ENCODE measurements at places on chromosomes 5 and 9. TPM values are rescaled to one million over a fixed set of nuclear protein-coding genes. Genes with fewer than 3 reads are reported as not detected.

Gene EIF4EBP3
- total RNA-seq, result not detected

Gene IFNA2
- not detected for total RNA-seq

Gene GCNT4
- total RNA-seq, result 5.1 TPM

Gene TOMM5
- 131 TPM for total RNA-seq

Gene IRX4
- not detected for total RNA-seq

GRCh38 chr5:149561848-149562247 lies 10.6 kb upstream of the CSNK1A1 start:
- DNase-seq, result peak; percentile 94

DNA sequence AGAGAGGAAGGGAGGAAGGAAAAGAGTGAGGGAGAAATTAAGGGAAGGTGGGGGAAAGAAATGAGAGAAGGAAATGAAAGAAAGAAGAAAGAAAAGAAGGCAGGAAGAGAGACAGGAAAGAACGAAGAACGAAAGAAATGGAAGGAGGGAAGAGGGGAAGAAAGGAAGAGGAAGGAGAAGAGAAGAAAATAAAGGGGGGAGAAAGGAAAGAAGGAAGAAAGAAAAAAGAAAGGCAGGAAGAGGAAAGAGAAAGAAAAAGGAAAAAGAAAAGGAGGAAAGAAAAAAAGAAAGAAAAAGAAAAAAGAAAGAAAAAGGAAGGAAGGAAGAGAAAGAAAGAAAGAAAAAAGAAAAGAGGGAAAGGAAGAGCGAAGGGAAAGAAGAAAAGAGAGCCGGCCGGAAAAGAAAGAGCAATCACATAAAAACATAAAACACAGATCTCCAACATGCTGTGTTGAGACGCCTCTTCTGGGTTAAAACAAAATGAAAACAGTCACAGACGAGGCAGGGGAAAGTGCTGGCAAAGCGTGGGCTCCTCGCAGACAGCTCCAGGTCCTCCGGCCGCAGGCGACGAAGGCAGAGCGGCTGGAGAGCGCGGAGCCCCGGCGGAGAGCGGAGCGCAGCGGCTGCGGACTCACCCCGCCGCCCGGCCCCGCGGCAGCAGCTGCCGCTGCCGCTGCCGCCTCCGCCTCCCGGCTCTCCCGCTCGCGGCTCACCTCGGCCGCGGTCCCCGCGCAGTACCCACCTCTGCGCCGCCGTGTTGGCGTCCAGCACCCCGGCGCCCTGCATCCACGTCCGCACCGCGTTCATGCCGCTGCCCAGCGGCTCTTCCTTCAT lies 896 bp downstream of the EBF1 start:
- DNase-seq, result peak; percentile 68

Gene SLC25A25
- 30.8 TPM for total RNA-seq

Gene TMC1
- 0.06 TPM for total RNA-seq

DNA sequence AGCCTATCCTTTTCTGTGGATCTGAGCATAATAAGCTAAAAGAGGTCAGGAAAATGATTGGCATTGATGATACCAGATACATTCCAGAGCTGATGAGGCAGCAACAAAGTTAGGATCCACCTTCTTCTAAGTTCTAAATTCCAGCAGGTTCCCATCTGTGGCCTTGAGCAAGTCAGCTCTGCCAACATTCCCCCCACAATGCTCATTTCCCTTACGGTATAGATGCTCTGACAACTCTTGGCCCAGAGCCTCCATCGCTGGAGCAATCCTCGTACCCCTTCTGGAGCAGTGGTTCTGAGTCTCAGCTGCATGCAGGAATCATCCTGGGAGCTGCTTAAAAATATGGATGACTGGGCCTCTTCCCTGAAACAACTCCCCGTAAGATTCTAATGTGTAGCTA lies 78.1 kb downstream of the MED27 start:
- DNase-seq, result no peak

Gene RANBP17
- total RNA-seq, result 21.1 TPM

DNA sequence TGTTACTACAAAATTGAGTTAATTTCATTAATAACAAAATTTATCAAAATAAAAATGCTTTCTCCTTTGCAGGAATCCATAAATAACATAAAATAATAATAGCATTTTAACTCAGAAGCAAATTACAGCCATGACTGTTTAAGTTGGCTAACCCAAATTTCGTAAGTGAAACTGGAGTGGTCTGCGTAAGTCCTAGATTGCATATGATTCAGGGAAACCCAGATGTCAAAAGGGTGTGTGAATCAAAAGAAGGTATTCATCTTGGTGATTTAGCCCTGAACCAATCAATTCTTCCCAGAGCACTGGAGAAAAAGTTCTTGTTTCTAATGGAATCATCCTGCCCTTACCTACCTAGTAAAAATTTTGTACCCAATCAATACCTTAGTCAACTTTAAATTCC lies 547.6 kb downstream of the RAB3C start:
- no peak for DNase-seq

GRCh38 chr9:4435197-4435596 lies 55.1 kb upstream of the SLC1A1 start:
- no peak for DNase-seq

Gene VCAN
- 46.0 TPM for total RNA-seq

DNA sequence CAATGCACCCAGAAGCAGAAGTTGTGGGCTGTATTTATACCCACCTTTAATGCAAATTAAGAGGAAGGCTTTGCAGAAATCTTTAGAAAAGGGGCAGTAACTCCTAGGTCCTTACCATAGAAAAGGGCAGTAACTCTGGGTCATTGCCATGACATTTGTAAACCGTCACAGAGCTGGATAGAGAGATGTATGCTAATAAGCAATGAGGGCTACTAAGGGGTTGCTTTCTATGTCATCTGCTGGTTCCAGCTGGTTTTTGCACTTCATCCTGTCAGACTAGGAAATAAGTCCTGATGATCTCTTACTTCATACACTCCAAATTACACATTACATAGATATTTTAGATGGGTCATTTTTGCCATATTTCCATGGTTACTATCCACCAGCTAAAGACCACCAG lies 299.1 kb upstream of the TYRP1 start:
- no peak for DNase-seq

Gene DMRTA1
- 0.25 TPM for total RNA-seq

Gene ACER2
- 0.82 TPM for total RNA-seq

Gene UBLCP1
- 87.0 TPM for total RNA-seq

Gene STK32A
- not detected for total RNA-seq

- DNase-seq, result no peak
Measured at GRCh38 chr5:158780656-158781237, 319.0 kb downstream of the EBF1 start.

GRCh38 chr9:129606161-129607026 lies 14.5 kb downstream of the C9orf50 start:
- no peak for DNase-seq

DNA sequence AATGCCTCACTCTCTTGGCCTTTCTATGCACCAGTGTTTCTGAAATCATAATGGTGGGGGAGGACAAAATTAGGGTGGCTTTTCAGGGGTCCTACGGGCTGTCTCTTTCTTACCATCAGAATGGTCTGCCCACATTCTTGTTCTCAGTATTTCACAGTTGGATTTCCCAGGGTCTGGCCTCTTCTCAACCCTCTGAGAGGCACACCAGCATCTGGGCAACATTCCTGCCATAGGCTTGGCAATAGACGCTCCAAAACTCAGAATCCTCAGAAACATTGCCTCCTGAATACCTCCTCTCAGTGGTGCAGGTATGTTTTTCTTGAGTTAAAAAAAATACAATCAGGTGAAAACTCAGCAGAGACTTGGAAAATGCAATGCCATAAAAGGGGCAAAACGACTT lies 358.3 kb downstream of the NTRK2 start:
- DNase-seq, result no peak

GRCh38 chr9:110742741-110743371 lies 74.3 kb downstream of the MUSK start:
- DNase-seq, result no peak

DNA sequence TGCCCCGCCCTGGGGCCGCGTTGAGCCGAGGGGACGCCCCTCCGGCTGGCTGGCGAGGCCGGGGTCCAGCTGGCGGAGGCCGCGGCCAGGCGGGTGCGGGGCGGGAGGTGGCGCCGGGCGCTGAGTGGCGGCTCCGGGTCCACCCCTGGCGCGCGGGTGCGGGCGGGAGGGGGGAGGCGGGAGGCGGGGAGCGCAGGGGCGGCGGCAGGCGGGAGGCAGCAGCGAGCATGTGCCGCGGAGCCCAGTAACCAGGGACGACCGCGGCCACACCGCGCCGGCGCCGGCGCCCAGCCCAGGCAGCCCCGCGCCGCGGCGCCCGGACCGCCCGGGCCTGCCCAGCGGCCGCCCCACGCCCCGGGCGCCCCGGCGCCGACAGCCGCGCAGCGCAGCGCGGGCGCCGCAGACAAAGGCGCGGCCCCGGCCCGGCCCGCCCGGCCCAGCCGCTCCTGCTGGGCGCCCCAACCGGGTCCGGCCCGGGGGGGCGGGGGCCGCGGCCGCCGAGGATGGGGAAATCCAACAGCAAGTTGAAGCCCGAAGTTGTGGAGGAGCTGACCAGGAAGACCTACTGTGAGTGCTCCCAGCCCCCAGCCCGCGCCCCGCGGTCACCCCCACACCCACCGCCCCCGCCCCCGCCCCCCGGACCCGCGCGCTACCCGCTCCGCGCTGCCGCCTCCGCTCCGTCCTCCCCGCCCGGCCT lies at the start of gene NCS1:
Gene NCS1, plus strand, starts transcription at position 244 of the 697 bp plus-strand sequence. Its CDS starts 260 bp downstream, at position 504.
- DNase-seq, result peak; percentile 79

GRCh38 chr5:95891499-95891898 lies 69.0 kb upstream of the GLRX start:
- DNase-seq, result no peak

GRCh38 chr5:12780536-12780935 lies 876.3 kb upstream of the CTNND2 start:
- DNase-seq, result no peak

GRCh38 chr5:147439254-147439653 lies 70.6 kb downstream of the DPYSL3 start:
- DNase-seq, result peak; percentile 66

DNA sequence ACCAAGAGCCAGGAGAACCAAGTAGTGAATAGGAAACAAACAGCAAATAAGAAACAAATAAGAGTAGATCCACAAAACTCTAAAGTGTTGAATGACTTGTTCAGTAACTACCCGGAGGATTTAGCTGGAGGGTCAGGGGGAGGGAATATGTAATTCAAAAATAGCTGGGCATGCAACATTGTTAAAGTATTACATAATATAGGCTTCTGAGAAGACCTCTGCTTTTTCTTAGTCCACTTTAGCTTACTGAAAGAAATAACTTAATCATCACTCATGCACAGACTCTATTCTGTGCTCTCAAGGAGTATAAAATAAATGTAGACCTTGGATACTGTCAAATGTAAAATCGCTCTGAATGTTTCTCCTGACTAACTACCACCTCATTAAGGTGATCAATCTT lies 183.2 kb upstream of the POU5F2 start:
- no peak for DNase-seq

Measured in SJSA1 (cell line).